Activated naive CD4-positive, alpha-beta T cell treated with anti-CD3 and anti-CD28 coated beads for 36 hours (primary cell): ENCODE measurements at places on chromosomes 16 and 17. TPM values are rescaled to one million over a fixed set of nuclear protein-coding genes. Genes with fewer than 3 reads are reported as not detected.

Gene BAIAP3
- total RNA-seq: 0.37 TPM

Gene CNTNAP4
- total RNA-seq: not detected

Gene ACD
- 49.2 TPM for total RNA-seq

Gene VWA3A
- total RNA-seq: not detected

Gene KRTAP4-6
- not detected for total RNA-seq
